ENCODE measurements at places on chromosomes 3 and 15.

DNA sequence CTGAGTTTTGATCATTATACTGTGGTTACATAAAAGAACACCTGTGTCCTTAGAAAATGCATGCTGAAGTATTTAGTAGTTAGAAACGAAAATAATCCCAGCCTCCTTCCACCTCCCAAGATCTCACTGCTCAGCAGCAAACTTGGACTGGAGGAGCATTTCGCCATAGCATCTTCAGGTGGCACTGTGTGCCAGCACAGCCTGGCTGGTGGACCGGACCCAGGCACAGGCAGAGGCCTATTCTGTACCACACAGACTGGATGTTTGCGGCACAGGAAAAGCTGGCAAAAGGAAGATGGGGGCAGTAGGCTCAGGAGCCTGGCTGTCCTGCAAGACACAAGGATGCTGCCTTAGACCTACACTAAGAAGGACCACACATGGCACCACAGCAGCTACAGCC lies 10.2 kb downstream of the STIMATE start:
- DNase-seq, result no peak

- no peak for DNase-seq
These were observed 493.9 kb upstream of the ZNF385D start for GRCh38 chr3:22244761-22245521.

- DNase-seq, result no peak
These were observed 8.5 kb downstream of the LIPC start for GRCh38 chr15:58440158-58440910.

DNA sequence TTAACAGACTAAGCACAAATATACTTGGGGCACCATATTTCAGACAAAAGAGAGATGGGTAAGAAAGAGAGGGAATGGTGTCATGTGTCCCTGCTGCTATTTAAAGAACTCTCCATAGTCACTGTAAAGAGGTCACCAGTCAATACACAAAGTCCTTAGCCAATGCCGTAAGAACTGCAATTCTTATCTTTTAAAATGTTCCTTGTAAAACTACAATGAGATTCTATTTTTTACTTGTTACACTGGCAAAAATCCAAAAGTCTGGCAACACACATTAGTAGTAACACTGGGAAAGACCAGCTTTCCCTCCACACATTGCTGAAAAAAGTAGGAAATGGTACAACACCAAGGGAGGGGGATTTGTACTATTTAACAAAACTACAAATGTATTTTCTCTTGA lies 189.4 kb downstream of the TBC1D5 start:
- DNase-seq, result no peak

DNA sequence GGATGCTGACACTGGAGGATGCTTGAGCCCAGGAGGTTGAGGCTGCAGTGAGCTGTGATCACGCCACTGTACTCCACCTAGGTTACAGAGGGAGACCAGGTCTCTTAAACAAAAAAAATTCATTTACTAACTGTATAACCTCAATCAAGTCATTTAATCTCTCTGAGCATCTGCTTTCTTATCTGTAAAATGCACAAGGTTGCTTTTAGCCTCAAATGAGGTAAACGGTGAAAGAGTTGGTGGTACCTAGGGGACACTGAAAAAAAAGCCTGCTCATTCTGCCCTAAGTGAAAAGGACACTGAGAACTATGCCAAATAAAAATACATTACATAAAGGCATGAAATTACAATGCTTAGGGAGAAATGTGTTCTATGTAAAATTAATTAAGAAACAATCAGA lies 3.4 kb downstream of the PP2D1 start:
- DNase-seq, result peak; percentile 26

- no peak for DNase-seq
These were observed 1032.1 kb downstream of the NTRK3 start for GRCh38 chr15:87224404-87224803.

DNA sequence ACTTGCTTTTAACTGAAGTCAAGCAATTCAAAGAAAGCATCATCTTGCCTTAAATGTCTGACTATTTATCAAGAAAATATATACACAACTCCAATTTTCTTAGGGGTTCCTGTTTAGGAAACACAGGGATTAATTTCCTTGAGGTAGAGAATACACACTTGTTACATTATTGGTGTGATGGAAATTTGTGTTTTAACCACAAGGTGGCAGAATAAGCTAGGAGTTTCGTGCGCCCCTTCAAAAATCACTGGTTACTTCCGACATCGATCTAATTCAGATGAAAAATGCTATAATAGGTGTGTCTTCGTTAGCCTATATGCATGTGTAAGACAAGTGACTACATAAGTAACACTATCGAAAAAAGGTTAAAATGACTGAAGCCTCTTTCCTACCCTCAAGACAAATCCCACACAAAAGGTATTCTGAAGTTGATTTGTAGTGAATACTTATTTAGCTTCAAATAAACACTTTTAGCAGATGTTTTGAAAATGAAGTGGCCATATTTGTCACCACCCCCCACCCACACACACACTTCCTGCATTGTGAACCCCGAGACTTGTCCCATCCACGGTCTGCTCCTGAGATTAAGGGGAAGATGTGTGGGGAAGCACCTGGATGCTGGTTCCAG lies 246.5 kb downstream of the ROBO1 start:
- no peak for DNase-seq

- no peak for DNase-seq
These were observed 17.4 kb downstream of the GRIP2 start for GRCh38 chr3:14522768-14523167.

DNA sequence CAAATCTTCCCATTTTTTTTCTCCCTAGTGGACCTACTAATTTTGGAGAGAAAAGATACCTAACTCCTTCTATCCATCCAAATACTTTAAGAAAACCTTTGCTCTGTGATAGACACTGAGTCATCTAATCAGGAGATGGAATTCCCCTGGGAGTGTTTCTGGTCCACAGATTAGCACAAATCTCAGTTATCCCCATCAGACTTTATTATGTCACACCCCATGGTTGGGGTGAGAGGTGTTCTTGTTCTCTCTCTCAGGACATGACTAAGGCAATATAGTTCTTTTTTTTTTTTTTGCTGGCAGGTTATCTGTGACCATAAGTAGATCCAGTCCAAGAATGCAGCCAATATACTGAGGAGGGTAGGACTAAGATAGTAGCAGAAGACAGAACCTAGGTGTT lies 15.8 kb downstream of the SLC9A9 start:
- no peak for DNase-seq

GRCh38 chr15:44550256-44550655 lies 13.3 kb downstream of the EIF3J start:
- peak; percentile 57 for DNase-seq

GRCh38 chr15:86796521-86796920 lies 716.9 kb downstream of the AGBL1 start:
- no peak for DNase-seq

- no peak for DNase-seq
These were observed 47.3 kb downstream of the P3H2 start for GRCh38 chr3:190073264-190074008.

GRCh38 chr3:33437556-33438283 lies 2.5 kb downstream of the UBP1 start:
- no peak for DNase-seq

DNA sequence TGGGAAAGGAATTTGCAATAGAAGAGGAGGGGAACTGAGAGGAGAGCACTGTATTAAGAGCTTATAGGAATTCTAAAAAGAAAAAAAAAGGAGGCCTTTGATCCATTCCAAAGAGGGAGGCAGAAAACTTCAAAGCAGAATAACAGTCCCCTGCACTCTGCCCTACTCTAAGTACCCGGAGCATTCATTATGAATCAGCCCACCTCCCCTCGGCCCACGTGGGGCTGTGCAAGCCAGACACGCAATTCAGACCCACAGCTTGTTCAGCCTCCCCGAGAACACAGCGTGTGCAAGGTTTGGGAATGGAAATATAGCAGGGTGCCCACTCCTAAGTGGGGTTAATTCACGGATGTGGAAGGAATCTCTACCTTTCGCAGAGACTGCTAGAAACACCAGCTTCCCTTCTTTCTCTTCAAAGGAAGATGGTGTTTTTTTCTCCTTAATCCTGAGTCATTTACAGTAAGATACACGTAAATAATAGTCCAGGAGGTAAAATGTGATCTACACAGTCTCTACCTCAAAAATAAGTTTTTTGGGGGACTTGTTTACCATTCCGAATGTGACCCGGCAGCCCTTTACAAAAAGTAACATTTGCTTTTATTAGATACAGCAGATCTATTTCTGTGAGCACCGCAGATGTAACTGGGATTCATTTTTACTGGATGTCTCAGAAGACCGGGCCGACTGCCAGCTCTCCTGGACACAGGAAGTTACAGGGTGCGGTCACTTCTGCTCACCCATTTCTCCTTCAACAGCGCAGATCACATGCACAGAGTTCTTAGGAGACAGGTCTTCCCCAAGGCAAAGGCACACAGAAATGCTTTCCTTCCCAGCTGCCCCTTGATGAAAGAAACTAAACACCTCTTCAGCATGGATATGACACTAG lies 768.5 kb upstream of the CFAP20DC start:
- DNase-seq, result no peak

- no peak for DNase-seq
These were observed 4.4 kb downstream of the UACA start for GRCh38 chr15:70758790-70759462.

DNA sequence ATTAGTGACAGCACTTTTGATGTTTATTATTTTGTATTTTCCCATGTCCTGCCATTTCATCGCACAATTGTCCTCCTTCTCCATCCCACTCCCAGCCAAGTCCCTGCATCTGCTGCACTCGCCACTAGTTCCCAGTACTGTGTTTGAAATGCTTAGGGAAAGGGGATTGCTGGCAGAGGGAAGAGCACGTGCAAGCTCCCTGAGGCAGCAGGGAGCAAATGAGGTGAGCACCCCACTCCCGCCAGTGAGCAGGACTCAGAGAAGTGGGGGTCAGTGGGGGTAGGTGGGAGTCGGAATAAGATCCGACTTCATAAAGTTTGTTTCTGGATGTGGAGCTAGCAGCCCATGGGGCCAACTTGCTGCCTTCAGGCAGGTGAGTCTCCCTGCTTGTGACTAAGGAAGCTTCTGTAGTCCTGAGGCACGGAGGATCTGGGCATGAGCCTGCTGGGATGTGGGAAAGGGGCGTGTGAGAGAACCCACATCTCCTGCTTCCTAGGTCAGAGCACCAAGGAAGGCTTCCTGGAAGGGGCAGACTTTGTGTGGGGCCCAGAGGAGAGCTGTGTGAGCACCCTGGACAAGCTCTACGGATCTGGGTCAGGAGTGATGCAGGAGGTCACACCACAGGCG lies 99.7 kb upstream of the TLE3 start:
- DNase-seq, result no peak

DNA sequence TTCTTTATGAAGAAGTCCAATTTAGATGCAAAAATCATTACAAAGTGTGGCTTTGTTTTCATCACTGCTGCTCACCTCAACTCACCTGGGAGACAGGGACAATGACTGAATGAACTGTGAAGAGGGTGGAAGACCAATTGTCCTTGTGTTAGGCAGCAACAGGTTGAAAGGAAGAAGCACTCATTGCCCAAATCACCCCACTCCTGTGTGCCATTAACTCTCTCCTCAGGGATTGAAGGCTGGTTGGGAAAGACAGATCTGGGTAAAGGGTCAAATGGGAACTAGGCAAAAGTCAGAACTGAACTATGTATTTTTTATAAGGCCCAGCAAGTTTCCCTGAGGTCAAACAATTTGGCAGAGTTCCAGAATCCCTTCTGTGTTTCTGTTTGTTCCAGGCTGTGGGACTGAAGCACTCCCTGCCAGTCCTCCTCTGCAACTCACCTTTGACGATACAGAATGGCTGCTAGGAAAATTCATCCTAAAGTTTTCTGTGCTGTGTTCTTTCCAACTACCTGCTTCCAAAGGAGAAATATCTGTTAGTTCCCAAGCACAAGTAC lies 68.6 kb upstream of the CCDC39 start:
- no peak for DNase-seq

DNA sequence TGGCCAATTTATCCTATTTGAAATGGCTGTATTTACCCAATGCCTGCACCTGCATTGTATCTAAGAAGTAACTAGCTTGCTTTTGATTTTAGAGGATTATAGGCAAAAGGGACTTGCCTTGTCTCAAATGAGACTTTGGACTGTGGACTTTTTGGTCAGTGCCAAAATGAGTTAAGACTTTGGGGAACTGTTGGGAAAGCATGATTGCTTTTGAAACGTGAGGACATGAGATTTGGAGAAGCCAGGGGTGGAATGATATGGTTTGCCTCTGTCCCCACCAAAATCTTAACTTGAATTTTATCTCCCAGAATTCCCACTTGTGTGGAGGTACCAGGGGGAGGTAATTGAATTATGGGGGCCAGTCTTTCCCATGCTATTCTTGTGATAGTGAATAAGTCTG lies 1505.4 kb downstream of the SI start:
- DNase-seq, result no peak

GRCh38 chr3:17745301-17745700 lies 2.9 kb upstream of the TBC1D5 start:
- no peak for DNase-seq

DNA sequence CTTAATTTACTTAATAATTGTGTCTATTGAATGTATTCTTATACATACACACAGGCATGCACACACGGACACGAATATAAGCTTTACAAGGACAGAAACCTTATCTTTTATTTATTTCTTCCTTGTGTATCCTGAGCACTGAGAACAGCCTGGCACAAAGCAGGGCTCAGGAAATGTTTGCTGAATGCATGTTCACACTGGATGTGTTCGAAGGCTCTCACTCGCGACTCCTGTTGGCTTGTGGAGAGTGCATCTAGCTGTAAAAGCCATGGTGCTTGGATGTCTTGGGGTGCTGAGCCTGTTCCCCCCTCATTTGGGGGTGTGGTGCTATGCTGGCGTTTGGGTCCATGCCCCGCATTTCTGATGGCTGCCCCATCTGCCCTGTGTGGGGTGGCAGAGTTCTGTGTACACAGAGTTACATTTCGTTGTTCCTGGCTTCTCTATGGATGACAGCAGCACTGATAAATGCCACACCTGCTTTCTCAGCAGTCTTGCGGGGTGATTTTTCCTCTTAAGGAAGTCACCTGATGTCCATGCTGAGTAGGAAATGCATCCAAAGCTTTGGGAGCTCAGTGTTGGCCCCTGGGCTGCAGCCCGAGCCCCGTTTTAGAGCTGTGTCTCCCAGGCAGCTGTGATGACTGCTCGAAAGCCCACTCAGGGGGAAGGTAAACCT lies 148.5 kb downstream of the IGF1R start:
- no peak for DNase-seq

DNA sequence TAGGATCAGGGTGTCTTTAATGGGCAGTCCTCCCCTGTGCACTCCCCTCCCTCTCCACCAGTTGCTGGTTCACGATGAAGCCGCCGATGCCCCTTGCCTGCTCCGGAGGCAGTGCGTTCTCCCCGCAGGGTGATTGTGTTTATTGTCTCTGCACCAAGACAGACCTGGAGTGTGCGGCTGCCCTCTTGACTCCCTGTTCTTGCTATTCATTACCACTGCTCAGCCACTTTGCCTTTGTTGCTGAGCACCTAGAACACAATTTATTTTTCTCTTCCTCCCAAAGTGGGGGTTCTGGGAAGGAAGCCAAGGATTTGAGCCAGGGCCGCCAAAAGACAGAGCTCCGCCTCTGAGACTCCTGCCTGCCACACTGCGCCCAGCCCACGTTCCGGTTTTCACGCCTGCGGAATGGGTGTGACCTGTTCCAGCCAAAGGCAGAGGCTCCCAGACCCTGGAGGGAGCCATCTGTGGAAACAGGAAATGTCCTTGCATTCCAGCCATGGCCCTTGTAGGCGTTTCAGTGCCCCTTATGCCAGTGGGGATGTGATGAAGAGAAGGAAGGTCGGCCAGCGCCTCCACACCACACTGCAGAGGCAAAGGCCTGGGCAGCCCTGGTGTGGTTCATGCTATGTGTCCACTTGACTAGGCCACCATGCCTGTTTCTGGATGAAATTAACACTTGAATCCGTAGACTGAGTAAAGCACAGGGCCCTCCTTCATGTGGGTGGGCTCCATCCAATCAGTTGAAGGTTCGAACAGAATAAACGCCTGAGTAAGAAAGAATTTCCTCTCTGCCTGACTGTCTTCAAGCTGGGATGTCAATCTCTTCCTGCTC lies 85.8 kb downstream of the HMG20A start:
- no peak for DNase-seq

All from hematopoietic multipotent progenitor cell treated with erythropoietin and hydrocortisone succinate and interleukin-3 and kit ligand, for 15 days (in vitro differentiated cells).